Midbrain (tissue), 1 donor: ENCODE measurements at places on chromosomes 11 and 22.

GRCh38 chr11:27085605-27086004 is 45.0 kb downstream of the BBOX1 start:
- DNase-seq, result no peak

- no peak for DNase-seq
These were observed 140.1 kb downstream of the NXPE2 start for GRCh38 chr11:114818382-114818781.

GRCh38 chr11:103923451-103923931 is 112.9 kb upstream of the DDI1 start:
- DNase-seq, result no peak

DNA sequence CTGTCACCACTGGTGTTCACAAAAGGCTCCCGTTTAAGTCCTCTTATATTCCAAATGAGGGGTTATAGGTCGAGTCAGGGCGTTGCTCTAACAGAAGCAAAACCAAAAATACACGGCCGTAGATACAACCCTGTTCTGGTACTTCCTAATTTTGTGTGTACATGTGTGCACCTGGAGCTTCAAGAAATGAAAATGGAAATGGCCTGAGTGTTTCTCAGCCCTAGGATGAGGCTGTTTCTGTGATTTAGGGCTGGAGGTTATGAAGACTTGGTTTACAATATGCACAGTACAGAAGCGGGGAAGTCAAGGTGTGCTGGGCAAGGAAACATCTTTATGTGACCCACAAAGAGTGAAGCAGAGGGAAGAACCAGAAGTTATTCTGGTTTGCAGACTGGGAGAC is 110.4 kb upstream of the OR4B1 start:
- DNase-seq, result no peak

- DNase-seq, result no peak
These were observed 5.8 kb upstream of the PPIL2 start for GRCh38 chr22:21659864-21660525.

DNA sequence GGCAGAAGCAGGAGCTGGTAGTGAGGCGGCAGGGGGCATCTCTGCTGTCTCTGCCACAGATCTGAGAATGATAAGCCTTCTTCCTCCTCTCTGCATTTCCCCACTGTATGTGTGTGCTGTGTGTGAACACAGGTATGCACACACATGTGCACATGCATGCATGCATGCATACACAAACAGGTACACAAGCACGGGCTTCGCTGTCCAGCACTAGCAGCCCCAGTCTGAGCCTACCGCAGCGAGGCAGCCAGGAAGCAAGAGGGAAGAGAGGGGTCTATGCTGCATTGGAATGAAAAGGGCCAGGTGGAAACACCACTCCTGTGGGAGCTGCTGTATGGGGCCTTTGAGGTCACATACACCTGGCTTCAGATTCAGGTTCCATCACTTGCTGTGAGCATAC is 62.4 kb downstream of the TMPRSS5 start:
- DNase-seq, result no peak

DNA sequence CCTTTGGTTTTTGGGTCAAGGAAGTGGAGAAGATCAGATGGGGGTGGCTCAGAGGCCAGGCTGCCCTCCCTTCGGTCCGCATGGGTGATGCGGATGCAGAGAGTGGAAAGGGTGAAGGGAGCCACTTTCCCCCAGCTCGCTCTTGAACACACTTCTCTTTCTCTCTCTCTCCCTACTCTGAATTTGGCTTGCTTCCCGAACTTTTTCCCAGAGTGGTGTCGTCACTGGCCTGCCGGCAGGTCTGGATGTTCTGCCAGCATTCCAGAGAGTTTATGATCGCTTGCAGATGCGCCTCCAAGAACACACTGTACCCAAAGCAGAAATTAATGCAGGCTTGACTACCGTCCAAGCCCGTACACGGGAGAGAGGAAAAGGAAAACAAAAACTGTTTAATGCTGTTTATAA is 103.2 kb downstream of the ZBTB16 start:
- peak; percentile 98 for DNase-seq

GRCh38 chr11:122393209-122393860 is 262.2 kb upstream of the UBASH3B start:
- DNase-seq, result no peak

DNA sequence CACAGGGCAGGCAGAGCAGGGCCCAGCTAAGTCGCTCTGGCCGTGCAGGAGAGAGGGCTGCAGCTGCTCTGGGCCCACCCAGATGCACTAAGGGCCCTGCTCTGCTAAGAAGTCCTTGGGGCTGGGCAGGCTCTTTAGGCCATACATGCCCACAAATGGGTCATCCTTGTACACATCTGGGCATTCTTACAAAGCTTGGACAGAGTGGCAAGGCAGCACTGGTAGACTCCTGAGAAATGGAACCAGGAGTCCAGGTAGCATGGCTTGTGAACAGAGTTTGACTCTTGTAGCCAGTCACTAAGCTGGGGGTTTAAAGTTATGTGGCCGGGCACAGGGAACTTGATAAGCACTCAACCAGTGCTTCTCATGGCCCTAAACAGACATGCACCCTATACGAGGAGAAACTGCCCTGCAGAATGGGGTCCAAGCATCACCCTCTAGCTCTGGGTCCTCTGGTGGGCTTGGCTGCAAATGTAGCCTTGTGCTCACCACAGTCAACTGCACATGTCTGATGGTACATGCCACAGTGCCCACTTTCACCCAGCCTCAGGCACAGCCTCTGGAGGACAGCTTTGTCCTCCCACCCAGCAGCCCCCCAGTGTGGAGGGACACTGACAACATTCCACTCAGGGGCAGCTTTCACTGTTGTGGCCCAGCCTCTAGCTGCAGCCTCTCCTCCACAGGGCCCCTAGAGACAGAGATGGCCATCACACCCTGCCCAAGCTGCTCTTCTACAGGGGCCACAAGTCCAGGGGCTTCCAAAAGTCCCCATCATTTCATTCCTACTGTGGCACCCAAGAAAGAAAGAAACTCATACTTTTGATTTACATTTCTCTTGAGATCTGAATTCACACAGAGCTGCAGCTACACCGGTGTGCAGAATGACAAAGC is 75.2 kb downstream of the DGCR2 start:
- no peak for DNase-seq

GRCh38 chr11:111629499-111629898 is 27.2 kb downstream of the SIK2 start:
- DNase-seq, result no peak

- DNase-seq, result peak; percentile 93
These were observed 33.8 kb upstream of the PPARA start for GRCh38 chr22:46116491-46116958.

DNA sequence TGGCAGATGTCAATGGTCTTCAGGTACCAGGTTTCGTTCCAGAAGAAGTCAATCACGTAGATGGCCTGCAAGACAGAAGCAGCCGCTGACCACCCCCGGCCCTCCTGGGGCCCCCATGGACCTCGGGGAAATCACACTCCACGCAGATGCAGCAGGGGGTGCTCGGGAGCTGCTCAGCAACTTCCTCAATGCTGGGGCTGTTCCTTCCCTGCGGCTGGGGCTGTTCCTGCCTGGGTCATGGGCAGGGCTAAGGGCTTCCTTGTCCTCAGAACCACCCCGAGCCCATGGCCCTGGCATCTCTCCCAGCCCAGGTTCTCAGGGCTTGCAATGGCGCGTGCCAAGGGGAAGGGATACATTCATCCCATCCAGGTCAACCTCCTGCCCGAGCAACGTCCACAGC is 10.3 kb downstream of the DHCR7 start:
- no peak for DNase-seq

DNA sequence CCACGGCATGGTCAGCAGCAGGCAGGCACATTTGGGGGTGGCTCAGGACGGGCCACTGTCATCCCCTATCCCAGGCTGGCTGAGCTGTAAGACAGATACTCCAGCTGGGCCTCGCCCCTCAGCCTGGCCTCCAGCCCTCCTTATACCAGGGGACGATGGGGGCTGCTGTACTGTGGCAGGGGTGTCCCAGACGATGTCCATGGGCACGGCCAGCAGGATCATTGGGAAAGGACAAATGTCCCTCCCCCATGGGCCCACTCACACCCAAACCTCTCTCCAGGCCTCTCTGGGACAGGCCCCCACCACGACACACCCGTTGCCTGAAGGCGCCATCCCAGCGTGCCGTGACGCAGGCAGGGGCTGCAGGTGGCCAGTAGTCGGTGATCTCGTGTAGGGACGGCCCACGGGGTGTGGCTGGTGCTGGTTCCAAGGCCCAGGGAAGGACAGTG is 1.5 kb upstream of the IL17REL start:
- DNase-seq, result no peak

DNA sequence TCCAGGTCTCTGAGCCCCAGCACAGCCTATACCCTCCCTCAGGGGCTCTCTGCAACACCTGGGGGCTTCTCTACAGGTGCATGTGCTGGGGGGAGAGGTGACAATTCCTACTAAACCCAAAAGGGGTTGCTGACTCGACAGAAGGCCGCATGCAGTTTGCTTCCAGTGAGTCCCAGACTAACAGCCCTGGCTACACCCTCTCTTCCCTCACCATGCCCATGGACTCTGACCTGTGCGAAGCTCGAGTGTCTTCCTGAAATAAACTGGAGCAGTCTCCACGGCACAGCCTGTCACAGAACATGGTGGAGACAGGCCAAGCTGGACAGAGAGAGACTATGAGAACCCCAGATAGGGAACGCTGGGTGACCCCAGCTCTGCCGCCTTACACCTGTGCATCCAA is 16.6 kb downstream of the PLEKHA7 start:
- DNase-seq, result no peak

GRCh38 chr11:114309517-114309916 is 13.3 kb downstream of the NNMT start:
- DNase-seq, result no peak

DNA sequence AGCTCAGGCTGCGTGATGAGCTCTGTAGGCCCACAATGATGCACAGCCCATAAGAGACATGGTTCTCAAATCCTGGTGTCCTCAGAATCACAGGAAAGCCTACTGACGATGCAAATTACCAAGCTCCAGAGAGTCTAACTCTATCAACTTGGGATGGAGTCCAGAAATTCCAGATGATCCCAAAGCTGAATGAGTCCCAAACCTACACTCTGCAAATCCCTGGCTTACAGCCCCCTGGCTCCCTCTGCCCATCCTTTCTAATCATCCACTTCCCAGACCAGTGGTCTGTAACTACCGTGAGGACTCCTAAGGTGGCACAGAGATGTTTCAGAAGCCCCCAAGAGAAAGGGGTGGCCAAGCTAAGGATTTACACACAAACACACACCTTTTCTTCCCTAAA is 13.5 kb downstream of the ARFGAP2 start:
- no peak for DNase-seq

DNA sequence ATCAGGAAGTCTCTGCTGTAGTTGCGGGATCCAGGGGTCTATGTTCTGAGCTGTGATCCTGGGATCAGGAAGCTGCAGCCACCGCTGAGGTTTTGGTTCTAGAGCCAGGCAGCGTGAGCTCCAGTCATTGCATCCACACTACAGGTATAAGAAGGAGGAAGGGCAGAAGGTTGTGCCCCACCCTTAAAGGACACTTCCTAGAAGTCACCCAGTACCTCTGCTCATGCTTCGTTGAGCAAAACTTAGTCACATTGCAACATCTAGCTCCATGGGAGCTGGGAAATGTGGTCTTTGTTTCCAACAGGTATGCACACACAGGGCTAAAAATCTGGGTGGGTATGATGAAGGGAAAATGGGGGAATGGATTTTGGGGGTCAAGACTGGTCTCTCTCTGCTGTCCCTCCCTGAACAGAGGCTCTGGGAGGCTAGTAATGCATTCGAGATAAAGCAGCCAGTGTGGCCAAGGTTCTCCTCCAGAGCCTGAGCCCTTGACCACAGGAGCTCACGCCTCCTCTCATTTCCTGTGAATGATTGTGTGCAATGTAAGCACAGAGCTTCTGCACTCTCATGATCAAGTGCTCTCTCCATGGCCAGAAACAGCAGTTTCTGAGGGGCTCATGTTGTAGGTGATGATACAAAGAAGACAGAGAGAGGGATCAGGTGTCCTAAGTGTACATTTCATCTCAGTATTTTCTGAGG is 86.8 kb upstream of the OR4B1 start:
- no peak for DNase-seq

DNA sequence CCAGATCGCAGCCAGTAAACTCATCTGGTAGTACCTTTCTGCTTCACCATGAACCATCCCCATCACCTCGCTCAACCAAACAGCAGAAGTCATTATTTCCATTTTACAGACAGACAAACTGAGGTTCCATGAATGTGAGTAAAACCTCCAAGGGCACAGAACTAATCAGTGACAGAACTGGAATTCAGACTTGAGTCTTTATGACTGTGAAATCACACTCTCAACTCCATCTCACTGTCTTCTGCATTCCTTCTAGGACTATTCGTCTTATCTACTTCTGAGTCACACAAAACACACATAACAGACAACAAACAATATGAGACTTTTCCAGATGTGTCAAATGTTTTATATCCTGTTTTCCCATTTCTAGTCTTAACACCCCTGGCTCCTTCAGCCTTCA is 9.3 kb upstream of the NUP50 start:
- no peak for DNase-seq

- DNase-seq, result peak; percentile 19
These were observed 77.6 kb upstream of the IGLL5 start for GRCh38 chr22:22810018-22810427.

- DNase-seq, result no peak
These were observed at the start of gene MCHR1 for GRCh38 chr22:40679249-40679963. Gene MCHR1, plus strand, starts transcription at chr22:40679484. Its CDS starts 169 bp downstream, at chr22:40679653.
